Memory B cell (primary cell): ENCODE measurements at places on chromosomes 13 and 19.

DNA sequence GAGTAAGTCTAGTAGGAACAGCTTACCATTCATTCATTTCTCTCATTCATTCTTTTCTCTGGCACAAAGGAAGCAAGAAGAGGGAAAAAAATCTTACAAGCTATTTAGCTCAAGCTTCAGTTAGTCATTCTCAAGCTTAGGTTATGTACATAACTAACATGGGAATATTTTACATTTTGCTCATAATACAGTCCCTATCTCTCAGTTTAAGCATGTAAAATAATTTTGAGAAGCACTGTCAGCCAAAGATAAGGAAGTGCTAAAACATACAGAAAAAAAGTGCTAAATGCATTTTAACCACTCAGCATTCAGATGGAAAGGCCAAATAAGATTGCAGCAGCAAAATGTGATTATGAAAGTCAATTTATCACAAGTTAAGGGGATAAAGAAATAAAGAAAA, 7.9 kb downstream of the RBM26 start:
- no peak for DNase-seq

- DNase-seq: no peak
Measured at GRCh38 chr19:2579678-2580280, 103.9 kb downstream of the GADD45B start.

- DNase-seq: no peak
Measured at GRCh38 chr13:23859904-23860303, 29.3 kb downstream of the MIPEP start.

DNA sequence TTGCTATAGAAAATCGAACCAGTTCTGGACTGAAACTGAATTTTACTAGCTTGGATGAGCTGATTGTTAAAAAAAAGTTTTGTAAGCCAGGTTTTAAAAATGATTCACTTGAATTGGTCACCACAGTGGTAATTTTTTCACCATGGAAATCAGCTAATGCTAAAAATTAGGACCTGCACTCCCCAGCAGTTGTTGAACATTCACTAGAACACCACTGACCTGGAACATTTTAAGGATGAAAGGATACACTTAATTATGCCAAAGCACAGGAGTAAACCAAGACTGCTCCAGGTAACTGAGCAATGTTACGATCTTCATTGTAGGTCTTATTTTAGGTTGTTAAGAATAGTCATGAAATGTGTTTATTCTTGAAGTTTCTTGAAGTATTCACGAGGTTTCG, 1342.6 kb upstream of the SPRY2 start:
- DNase-seq: no peak

- no peak for DNase-seq
Measured at GRCh38 chr13:46320406-46320805, 66.6 kb downstream of the RUBCNL start.

DNA sequence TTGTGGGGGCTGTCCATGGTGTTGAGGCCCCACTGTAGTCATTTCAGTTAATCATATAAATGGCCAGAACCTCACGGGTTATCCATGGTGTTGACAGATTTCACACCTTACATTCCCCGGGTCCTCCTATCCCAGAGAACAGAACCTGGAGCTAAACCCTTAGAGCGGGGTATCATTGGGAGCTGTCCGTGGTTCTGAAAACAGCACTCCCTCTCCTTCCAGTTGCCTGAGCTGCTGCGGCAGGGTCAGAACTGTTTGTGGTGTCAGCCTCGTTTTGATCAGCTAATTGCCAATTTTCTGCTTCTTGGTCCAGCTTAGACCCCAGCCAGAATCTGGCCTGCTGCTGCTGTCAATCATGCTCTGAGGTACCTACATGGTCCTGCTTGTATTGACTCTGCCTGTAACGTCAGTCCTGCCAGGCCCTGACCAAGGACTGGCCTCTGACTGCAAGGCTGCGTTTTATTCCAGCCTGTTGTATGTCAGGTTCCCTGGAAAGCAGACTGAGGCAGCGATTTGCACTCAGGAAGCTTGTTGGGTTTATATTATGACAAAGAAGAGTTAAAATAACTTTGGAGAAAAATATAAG, 55.8 kb upstream of the KCTD15 start:
- DNase-seq: no peak

GRCh38 chr13:94987869-94988268, 275.5 kb upstream of the SOX21 start:
- DNase-seq: no peak

DNA sequence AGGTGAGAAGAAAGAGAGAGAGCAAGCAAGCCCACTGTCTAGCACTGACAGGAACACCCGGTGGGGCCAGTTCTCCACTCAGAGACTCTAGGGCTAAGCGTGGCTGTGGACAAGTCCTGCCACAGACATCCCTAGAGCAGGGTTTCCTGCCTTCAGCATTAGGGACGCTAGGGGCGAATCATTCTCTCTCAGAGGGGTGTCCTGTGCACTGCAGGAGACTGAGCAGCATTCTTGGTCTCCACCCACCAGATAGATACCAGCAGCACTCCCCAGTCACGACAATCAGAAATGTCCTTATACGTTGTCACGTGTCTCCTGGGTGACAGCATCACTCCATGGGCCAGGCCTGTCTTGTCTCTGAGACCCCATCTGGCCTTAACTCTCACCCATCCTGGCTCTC, 1.5 kb downstream of the OR10H1 start:
- no peak for DNase-seq
